Right hindlimb (tissue), 1 donor: ENCODE measurements at places on chromosomes 7 and 10.

GRCh38 chr10:50419091-50419490 lies 167.8 kb upstream of the ASAH2 start:
- DNase-seq, result no peak

DNA sequence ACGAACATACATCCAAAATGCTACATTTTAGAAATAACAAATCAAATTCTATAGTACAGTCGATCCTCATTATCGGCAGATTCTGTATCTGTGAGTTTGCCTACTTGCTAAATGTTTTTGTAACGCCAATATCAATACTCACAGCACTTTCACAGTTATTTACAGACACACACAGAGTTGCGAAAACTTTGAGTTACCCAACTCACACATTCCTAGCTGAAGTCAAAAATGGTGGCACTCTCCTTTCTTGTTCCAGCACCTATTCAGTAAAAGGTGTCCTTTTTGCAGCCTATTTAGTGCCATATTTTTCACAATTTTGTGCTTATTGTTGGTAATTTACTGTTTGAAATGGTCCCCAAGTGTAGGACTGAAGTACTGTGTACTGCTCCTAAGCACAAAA lies 161.7 kb downstream of the AKR1D1 start:
- DNase-seq, result no peak

DNA sequence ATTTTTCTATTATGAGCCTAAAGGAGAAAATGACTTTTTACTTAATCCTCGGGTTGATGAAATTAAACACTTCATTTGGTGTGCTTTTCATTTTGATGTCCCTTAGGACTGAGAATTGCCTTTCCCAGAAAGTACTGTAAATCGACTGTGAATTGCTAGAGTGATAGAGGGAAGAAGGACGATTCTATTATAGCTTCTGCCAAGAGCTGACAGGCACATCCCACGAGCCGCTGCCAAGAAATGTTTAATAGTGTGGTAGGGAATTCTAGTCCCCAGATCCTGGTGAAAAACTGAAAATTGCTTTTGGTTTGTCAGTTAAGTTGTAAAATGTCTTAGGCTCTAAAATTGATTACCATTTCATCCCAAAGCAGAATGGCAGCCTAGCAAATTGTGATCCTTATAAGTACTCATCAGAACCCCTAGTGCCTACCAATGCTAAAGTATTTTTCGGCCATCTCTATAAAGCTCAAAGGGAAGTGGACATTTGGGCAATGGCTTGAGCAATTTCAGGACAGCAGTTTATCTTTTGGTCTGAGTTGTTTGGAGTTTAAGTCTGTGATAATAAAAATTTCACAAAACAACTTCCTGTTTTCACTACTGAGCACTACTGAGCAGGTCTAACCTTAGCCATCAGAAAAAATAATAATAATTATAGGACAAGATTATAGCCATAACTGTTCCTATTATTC lies 44.6 kb upstream of the HYCC1 start:
- peak; percentile 30 for DNase-seq

- peak; percentile 87 for DNase-seq
These were observed at the start of gene EXOC6 for GRCh38 chr10:92848441-92849233. Gene EXOC6 (plus strand): TSS chr10:92848520. CDS start chr10:92848534, 14 bp downstream.

GRCh38 chr7:158315881-158316280 lies 271.7 kb downstream of the PTPRN2 start:
- DNase-seq, result no peak

DNA sequence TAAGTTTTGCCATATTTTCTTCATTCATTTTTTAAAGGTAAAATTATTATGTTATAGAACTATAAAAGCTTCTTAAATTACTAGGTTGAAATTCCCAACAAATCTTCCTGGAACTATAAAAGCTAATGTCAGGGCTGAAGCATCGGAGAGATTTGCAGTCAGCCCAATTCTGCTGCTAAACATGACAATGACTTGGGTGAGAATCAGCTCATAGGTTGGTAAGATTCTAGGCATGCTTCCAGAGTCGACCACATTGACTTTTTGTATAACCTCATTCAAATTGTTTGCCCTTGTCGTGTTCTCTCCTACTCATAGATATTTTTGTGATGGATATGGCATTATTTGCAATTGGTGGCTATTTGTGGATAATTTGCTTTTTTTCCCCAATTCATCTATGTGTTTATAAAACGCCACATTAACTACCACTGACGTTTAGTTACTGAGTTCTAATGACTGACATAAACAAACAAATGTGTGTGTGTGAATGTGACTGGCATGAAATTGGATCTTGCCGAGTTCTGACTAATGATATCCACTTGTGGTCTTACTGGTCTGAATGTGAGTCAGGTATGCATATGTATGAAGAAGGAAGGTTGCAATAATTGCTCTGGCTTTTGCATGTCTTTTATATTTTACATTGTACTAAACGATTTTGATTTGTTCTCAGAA lies 579.8 kb downstream of the PARD3 start:
- no peak for DNase-seq

GRCh38 chr10:93435621-93436397 lies 46.3 kb downstream of the MYOF start:
- no peak for DNase-seq

- peak; percentile 48 for DNase-seq
These were observed 3.8 kb upstream of the GTF2IRD1 start for GRCh38 chr7:74449809-74450397.

DNA sequence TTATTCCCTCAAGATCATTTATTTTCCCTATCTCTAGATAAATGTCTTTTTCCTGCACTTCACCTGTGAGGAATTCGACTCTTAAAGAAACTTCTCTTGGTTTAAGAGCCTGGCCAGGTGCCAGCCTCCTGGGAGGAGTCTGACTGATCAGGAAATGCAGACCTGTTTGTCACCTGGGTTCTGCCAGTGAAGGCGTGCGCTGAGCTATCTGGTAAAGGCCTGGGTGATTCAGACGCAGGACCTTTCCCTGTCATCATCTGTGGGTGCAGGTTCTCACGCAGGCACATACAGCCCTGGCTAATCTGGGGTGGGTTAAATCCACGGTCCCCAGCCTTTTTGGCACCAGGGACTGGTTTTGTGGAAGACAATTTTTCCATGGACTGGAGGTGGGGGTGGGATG lies 65.3 kb upstream of the AQP1 start:
- DNase-seq, result no peak

DNA sequence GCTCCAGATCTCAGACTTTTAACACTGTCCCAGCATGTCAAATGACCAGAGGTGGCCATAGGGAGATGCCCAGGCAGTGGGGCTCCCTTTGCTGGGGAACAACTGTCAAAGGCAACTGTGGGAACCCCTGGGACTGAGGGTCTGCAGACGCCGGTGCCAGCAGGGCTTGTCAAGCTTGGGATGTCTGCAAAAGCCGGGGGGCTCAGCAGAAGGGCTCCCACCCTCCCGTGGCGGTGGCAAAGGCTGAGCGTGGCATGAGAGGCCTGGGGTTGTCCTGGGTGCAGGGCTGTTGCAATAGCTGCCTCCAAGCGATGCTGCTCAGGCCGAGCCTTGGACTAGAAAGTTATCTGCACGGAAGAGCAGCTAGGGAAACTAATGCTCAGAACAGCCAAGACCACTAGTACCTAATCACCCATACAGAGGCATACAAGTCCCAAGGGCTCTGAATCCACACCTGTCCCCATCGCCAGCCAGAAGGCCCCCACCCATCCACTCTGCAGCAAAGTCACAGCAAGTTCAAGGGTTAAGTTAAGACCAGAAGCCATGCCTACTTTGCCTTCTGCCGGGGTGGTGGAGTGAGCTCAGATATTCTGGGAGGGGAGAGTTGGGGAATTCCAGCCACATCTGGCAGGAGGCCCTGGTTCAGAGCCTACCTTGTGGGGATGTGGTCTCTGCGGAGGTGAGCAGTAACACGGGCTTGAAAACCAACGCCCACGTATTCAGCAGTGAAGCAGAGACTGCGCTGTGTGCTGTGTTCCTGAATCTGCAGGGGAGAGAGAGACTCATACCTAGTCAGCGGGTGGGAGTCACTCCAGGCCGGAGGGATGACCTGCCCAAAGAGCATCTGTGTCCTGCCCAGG lies 4.6 kb downstream of the SH2B2 start:
- DNase-seq, result no peak

- peak; percentile 63 for DNase-seq
These were observed at the start of gene MLXIPL for GRCh38 chr7:73623798-73624668. Gene MLXIPL (minus strand): TSS chr7:73624522. CDS start chr7:73624492, 30 bp downstream.

- DNase-seq, result no peak
These were observed 22.4 kb downstream of the CDH23 start for GRCh38 chr10:71419002-71419540.

DNA sequence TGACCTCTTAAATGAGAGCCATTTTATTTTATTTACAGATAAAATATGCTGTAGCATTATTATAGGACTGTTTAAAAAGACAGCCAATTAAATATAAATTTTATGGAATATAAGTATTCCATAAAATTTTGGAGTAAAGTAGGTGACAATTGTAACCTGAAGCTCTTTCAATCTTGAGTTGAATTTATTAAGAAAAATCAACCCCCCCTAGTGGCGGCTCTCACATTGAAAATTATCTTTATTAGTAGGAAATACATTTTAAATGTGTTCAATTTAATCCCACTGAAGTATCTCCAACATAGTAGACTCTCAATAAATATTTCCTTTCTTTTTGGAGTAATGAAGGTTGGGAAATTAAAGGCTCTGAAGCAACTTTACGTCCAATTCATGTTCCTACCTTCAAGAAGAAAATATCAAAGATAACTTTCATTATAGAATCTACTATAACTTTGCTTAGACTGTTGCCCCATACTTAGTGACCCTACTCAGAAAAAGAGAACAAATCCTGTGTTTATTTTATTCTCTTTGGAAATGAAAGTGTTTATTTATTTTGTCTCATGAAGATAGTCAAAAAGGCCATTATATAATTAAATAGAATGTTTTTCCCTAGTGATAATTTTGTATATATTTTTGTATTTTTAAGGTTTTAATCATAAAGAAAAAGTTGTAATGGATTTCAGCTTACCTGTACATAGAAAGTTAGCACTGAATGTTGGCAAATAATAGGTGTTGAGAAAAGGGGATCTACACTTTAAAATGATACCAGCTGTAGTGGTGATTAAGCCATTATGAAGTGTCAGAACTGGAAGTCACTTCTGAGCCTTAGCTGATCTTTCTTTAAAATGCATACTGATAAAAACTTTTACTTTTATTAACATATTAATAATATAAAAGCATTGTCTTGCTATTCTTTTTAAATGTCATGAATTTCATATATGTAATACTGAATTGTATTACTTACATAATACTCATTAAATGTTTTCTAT lies 3.3 kb downstream of the AHR start:
- no peak for DNase-seq

DNA sequence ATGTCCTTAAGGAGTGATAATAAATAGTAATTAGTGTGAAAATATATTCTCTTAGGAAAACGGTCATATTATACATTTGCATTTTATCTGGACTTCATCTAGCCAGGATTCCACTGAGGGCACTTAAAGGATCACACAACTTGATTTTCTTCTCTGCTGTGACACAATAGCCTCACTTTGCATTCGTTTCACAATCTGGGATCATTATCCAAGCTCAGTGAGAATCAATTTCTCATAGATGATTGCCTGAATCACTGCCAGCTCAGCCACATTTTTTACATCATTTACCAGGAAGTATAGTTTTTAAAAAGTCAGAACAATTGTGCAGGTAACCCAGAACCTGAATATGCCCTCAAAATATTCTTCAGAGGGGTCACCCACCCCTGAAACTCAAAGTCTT lies 68.9 kb downstream of the PTPRZ1 start:
- DNase-seq, result no peak

GRCh38 chr7:133859231-133859630 lies 267.9 kb upstream of the LRGUK start:
- no peak for DNase-seq

DNA sequence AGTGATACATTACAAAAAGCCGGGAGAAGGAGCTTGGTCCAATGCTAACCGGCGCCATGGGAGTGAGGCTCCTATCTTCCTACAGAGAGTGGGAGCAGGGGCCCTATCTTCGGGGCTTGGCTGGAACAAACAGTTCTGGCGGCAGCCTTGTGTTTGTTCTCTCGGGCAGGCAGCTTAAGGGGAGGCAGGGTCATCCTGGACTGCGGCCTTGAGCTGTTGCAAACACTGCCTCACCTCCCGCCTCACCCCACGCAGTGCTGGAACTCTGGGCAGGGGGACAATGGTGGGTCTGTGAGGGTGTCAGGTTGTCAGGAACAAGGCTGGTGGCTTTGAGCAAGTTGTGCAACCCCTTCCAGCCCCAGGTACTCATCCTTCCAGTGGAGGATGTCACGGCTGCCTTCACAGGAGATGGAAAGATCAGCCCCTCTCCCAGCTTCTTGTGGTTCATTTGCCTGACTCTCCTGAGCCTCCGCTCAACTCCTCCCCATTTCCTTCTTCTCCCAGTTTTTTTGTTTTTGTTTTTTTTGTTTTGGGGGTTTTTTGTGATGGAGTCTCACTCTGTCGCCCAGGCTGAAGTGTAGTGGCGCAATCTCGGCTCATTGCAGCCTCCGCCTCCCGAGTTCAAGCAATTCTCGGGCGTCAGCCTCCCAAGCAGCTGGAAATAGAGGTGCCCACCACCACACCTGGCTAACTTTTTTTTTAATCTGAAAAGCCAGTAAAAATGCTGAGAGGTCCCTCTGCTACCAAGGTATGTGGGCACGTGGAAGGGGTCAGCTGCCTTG lies 57.4 kb downstream of the SPOCK2 start:
- no peak for DNase-seq

DNA sequence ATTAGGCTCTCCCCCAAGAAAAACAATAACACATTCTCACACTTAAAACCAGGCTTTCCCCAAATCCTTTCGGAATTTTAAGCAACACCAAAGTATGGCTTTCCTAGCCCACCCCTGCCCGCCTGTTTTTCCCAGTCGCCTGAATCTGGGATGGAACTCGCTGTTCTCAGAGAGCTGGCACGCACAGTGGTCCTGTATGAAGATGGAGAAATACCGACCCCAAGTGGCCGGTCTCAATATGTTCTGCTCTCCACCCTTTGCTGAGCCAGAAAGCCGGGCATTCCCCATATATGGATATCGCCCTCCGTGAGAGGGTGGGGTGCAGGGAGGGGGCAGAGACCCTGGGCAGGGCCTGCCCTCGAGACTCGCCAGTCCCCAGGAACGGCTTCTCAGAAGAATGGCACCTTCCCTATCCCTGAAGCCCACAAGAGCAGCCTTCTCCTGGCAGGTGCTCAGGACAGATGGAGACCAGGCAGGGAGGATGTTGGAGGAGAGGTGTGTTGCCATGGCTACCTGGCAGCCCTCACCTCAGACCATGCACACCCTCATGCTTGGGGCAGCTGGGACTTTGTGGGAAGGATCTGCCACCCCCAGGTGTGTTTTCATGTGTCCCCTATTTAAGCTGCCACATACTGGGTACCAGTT lies 3.4 kb downstream of the TACR2 start:
- peak; percentile 70 for DNase-seq
